ENCODE measurements at places on chromosomes 5 and 9.

GRCh38 chr9:92176068-92176799 is 61.0 kb upstream of the SPTLC1 start:
- no peak for DNase-seq

GRCh38 chr5:119427060-119427459 is 25.2 kb upstream of the HSD17B4 start:
- no peak for DNase-seq

GRCh38 chr5:132420706-132421272 is 51.3 kb downstream of the SLC22A5 start:
- DNase-seq = peak; percentile 47

DNA sequence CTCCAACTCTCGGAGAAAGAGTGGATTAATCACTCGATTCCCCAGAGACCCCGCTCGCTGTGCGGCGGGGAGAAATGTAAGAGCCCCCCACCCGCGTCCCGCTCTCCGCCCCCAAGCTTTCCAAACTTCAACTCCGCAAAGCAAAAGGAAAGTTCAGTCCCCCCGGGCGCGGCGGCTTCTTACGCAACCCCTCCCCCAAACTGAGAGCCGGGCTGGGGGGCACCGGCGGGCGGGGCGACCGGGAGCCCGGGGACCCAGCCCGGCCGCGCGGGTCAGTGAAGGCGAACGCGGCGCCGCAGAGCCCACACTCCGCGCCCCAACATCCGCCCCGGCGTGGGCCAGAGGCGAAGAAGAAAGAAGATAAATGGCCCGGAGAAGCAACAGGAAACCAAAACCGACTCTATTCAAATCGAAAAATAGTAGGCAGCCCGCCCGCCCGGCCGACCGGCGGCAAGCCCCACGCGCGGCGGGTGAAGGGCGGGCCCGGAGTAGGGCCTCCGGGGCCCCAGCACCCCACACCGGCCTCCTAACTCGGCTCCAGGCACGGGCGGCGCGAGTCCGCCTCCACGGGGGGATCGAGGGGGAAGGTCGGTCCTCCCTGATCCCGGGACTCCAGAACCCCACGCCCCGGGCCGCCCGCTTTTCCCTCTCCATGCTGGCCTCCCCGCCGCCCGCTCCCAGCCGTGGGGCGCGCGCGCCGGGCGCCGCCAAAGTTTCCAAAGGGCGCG is 720 bp downstream of the NOTCH1 start:
- DNase-seq = peak; percentile 63

GRCh38 chr5:34750206-34750605 is 88.8 kb upstream of the TTC23L start:
- DNase-seq = no peak
